ENCODE measurements at places on chromosomes 5 and 9.
A peak's percentile ranks its signal among the peaks of the same experiment; 100 is the strongest.

GRCh38 chr5:68484307-68485068, 268.9 kb downstream of the PIK3R1 start:
- DNase-seq, result no peak

GRCh38 chr9:96025995-96026602, 150.6 kb downstream of the ERCC6L2 start:
- no peak for DNase-seq

DNA sequence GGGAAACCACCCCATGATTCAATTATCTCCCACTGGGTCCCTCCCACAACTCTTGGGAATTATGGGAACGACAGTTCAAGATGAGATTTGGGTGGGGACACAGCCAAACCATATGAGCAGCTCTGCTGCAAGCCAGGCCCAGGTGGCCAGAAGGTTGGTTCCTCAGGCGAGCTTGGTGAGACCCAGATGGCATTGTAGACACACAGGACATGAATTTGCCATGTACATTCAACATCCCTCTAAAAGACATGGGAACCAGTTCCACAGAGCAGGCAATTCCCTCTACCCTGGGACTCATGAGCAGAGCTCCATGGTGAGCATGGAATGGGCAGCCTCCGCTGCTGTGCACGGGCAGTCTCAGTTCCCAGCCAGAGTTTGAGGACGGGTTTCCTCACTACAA, 53.3 kb downstream of the NSUN2 start:
- DNase-seq, result no peak

DNA sequence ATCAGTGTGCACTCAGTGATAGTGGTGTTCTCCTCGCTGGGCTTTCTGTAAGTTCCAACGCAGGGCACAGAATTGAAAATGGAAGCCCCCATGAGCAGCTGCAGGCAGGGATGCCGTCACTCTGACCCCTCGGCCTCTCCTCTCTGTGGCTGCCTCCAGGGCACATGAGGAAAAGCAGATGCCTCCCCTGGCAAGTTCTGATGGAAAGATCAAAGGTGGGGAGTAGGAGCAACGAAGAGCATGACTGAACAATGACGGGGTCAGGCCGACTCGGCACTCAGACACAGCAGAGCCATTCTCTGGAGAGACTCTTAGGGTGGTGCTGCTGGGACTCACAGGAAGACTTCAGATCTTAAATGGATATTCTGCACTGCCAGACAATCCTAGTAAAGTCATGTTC, 65.6 kb upstream of the CKMT2 start:
- no peak for DNase-seq

DNA sequence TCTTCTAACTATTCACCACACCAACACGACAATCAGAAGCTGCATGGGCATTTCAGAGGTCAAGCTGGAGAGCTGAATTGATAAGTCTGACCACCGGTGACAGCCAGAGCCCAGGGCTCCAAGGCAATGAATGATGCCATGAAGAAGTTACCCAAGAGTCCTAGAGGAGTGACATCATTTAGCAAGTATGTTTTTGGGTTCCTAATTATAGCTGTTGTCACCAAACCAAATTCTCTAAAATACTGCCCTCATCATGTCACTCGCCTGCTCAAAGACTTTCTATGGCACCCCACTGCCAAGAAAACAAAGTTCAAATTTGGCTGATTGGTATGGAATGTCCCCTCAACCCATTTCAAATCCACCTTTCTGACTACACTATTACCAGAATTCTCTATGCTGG, 235.1 kb downstream of the SPOCK1 start:
- no peak for DNase-seq

GRCh38 chr9:12274577-12274976, 418.6 kb upstream of the TYRP1 start:
- DNase-seq, result no peak

- DNase-seq, result no peak
These were observed 87.2 kb downstream of the ATPSCKMT start for GRCh38 chr5:10162468-10162867.

DNA sequence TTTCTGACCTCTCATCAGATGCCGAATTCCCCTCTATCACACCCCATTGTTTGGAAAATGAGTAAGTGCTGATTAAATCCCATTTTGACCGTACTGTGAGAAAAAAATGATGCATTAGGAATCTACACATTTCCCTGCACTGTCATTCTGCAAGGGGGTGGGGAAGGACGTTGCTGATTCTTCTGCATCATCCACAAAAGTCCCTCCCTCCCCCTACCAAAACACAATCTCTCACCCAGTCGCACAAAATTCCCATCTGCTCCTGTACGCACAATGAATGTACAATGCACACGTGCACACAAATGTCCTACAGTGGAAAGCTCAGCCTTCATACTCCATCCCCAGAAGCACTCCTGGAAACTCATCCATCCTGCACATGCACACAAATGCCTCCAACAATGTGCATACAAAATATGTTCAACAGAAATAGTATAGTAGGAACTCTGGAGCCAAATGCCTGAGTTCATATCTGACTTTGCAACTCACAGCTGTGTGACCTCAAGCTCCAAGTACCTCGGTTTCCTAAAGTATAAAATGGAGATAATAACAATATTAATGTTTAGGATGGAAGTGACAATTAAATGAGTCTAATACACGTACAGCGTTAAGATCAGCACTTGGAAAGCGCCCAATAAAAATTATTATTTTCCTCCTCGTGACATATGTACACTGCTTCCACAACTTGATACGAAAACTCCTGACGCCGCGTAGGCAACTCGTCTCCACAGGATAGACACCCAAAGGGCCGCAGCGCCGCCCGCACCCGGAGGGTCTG, 809 bp downstream of the TNIP1 start:
- no peak for DNase-seq

DNA sequence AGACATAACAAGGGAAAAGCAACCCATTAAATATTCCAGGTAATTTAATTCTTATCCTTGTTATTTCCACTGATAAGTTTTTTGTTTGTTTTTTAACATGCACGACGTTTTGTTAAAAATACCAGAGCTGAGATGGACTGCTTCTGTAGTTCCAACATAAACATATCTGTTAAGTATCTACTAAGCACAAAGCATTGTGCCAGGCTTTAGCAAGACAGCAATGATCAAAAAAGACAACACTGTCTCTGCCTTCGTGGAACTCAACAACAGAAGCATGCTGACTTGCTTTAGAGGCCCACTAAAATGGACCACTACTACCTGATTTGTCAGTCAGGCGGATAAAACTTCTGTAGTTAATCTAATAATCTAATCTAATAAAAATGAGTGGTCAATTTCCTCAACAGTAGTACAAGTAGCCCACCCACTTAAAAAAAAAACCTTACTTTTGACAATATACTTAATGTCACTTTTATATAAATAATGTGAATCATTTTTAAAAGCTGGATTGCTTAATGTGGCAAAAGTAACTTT, 3.1 kb downstream of the RAB14 start:
- DNase-seq, result no peak

DNA sequence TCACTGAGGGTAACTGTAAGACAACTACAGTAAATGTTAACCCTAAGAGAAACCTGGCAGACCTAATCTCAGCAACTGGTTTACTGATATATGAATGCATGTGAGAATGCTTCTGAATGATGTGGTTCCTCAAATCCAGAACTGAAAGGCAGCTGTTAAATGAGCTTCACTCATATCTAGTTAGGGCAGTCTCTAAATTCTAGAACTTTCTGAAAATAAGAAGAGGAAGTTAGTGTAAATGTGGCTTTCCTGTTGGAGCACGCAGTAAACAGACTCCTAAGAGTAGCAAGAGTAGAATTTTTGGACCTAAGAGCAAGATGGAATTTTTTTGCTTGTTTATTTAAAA, 117.9 kb upstream of the KCNN2 start:
- no peak for DNase-seq

- DNase-seq, result no peak
These were observed 3.8 kb upstream of the NACC2 start for GRCh38 chr9:136098844-136099243.

DNA sequence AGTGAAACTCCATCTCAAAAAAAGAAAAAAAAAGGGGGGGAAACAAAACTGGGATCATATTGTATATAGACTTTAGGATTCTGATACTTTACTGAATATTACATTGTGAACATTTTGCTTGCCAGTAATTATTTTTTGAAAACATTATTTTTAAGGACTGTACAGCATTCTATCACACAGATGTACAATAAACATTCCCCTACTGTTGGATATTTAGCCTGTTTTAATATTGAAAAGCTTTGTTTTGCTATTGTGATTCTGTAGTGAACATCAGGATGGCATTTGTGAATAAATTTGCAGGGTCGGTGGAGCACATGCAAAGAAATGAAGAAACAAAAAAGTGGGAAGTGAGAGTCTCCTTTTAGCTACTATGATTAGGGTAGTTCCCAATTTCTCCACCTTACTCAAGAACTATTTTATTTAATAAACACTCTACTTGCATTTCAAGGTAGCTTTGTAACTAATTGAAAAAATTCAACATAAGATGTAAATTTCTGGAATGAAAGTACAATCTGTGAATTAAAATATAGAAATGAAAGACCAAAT, 18.7 kb downstream of the RASGRF2 start:
- DNase-seq, result no peak

GRCh38 chr5:4614088-4614487, 526.0 kb upstream of the ADAMTS16 start:
- no peak for DNase-seq

GRCh38 chr5:125480911-125481310, 734.5 kb upstream of the ZNF608 start:
- DNase-seq, result no peak

- no peak for DNase-seq
These were observed 35.6 kb upstream of the SSBP2 start for GRCh38 chr5:81786496-81786895.

DNA sequence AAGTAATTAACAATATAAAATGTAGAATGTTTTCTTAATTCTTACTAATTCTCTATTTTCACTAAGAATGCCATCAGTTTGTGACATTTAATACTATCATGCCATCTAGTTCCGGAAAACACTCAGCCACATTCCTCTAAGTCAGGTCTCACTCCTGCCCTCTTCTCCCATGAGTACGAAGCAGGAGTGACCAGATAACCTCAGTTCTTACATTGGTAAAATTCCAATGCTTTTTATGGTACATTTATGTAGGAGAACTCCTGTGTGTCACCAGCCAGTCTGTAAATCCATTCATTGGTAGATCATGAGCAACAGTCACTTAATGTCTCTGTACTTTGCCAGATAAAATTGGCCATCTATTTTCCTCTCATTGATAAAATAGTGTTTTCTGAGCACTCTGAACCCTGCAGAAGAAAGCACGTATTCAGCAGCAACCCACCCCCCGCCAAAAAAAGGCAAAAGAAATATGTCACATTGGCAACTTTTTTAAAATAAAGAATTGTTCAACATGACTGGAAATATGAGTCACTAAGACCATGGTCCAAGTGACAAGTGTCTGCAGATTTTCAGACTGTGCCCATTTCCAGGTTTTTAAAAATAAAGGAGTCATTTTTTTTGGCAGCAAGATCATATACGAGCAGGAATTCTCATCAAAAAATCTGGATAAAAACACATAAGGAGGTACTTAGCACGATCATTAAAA, 11.8 kb downstream of the GLIS3 start:
- DNase-seq, result no peak

- DNase-seq, result no peak
These were observed 108.1 kb downstream of the FBXW11 start for GRCh38 chr5:171898386-171898785.

DNA sequence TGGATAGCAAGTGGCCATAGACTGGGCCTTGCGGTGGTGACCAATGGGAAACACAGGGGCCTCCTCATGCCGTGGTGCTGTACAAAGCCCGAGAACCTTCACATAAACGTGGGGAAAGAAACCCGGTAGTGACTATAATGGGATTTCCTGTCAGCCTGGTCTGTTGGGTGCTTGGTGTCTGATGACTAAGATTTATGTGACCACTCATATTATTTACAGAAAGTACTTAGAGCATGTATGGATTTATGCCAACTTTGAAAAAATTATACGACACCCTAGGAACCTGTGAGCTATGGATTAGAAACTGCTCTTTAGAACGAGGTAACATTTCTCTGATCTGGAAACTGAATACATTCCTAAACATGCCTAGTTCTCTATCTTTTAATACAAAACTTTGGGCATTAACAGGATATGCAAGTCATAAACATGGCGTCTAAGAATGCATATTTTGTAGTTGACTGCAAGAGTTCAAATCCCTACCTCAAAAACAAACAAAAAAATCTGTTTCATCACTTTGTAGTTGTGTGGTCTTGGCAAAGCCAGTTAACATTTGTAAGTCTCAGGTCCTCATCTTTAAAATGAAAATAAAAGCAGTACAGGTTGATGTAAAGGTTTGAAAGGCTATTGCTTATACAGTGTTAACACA, 85.4 kb downstream of the TMEM167A start:
- no peak for DNase-seq

DNA sequence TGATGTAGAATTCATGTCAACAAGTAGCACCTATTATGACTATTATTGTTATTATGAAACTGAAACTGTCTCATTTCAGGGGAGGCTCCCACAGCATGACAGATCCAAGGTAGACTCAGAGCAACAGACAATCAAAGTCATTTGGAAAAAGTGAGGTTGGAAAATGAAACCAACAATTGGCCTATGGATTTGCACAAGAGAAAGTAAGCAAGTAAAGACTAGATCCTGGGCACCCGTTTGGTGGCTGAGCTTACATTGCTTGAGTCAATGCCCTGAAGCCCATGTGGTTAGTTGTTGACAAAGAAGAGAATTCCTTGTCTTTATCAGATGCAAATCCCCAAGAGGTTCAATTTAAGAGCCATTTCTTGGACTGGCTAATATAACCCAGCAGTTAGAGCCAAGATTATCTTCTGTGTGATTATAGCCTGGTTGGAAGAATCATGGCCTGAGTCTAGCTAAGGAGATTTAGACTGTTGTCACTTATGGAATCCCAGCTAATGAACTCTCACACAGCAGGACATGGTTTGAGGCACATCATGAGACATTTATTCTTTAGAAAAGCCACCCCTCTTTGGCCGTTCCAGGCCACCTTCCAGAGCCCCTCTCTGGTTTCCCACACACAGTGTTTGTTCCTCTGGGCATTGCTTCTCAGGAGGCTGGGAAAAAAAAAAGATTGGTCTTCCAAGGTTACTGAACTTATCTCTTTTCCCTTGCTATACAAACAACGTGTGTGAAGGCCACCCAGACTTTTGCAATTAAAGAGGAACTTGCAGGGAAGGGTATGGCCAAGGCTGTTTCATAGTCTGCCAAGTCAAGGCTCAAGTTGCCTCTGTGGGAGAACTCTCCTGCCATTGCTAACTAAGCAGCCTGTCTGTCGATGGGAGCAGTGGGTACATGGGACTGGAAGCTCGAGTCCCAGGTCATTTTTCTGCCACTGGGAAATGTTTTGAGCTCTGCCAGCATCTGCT, 399.5 kb downstream of the ENC1 start:
- no peak for DNase-seq

DNA sequence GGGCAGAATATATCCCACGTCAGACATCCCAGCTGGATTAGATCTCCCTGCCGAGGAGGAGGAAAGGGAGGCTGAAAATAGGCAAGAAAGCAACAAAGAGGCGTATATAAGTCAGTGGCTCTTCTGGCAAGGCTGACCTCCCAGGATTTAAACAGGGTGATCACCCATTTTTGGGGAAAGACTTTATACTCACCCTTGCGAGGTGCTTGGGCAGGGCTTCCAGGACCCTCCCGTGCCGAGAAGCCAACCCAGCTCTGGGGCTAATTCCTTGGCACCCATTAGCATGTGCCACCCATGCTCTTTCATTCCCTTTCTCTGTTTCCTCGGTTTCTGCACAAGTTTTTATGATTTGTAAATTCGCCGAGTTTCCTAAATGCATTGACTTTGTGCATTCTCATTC, 230.2 kb upstream of the IRX2 start:
- DNase-seq, result no peak

- peak; percentile 38 for DNase-seq
These were observed 23.4 kb downstream of the LCP2 start for GRCh38 chr5:170273968-170274710.

GRCh38 chr9:126695186-126695585, 81.5 kb downstream of the LMX1B start:
- no peak for DNase-seq
